Daoy (cell line): ENCODE measurements at places on chromosomes 13 and 19. TPM values are rescaled to one million over a fixed set of nuclear protein-coding genes. Genes with fewer than 3 reads are reported as not detected.
A peak's percentile ranks its signal among the peaks of the same experiment; 100 is the strongest.

GRCh38 chr13:38951525-38952313 is 38.9 kb downstream of the STOML3 start:
- DNase-seq = no peak

GRCh38 chr13:76214001-76214400 is 577.9 kb downstream of the LMO7 start:
- DNase-seq = no peak

- DNase-seq = peak; percentile 44
Measured at GRCh38 chr19:33905473-33905936, 108.8 kb downstream of the KCTD15 start.

- DNase-seq = no peak
Measured at GRCh38 chr19:36051637-36052036, 2.4 kb downstream of the THAP8 start.

GRCh38 chr19:58351558-58351878 is 1.8 kb downstream of the A1BG start:
- DNase-seq = no peak

DNA sequence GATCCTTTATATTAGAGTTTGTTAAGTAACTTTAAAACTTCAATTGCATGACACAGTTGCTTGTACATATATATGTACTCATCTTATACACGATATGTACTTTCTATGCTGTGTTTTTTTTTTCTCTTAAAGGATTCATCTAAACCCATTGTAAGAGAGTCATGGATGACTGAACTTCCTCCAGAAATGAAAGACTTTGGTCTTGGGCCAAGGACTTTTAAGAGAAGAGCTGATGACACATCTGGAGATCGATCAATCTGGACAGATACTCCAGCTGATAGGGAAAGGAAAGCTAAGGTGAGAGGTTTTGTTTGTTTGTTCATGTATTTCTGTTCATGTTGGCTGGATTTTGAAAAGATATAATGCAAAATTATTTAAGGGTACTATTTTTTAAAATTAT is 26.0 kb downstream of the GPALPP1 start:
- DNase-seq = no peak

- no peak for DNase-seq
Measured at GRCh38 chr13:104065328-104065727, 999.1 kb upstream of the SLC10A2 start.

DNA sequence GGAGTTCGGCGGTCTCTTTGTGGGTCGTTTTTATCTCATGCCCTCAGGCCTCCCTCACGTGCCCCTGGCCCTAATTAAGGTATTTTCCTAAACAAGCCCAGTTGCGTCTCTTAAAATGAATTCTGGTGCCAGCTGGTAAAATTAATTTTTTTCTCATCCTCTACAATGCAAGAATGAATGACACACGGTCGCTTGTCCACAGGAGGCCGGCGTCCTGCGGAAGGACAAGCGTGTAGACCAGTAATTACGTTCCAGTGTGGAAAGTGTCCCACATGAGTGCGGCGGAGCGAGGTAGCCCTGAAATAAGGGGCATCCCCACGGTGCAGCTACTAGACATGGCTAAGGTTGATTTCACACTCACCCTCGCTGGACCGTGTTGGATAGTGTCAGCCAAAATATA is 34.5 kb upstream of the NDUFS7 start:
- DNase-seq = no peak

DNA sequence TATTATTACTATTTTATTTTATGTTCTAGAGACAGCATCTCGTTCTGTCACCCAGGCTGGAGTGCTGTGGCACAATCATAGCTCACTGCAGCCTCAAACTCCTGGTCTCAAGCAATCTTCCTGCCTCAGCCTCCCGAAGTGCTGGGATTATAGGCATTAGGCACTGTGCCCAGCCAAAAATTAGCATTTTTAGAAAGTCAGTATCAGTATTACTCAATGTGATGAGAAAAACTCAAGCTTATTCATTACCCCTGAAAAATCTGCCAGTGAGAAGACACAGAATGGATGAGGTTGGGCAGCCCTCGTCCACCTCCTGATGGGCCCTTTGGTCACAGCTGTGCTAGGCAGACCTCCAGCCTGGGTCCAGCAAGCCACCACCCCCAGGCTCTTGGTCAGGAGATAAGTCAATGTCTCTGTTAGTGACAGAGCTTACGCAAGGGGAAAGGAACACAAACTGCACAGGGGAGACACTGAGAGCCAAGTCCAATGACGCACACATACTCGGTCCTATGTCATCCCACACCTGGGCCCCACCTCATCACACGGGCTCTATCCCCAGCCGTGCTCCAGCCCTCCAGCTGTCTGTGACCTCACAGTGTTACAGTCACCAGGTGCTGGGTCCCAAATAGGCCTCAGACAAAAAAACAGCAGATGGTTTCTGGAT is 19.8 kb downstream of the PEPD start:
- no peak for DNase-seq

GRCh38 chr13:51734786-51735185 is 69.2 kb downstream of the DHRS12 start:
- DNase-seq = no peak

GRCh38 chr13:60893801-60894200 is 496.8 kb downstream of the TDRD3 start:
- no peak for DNase-seq

DNA sequence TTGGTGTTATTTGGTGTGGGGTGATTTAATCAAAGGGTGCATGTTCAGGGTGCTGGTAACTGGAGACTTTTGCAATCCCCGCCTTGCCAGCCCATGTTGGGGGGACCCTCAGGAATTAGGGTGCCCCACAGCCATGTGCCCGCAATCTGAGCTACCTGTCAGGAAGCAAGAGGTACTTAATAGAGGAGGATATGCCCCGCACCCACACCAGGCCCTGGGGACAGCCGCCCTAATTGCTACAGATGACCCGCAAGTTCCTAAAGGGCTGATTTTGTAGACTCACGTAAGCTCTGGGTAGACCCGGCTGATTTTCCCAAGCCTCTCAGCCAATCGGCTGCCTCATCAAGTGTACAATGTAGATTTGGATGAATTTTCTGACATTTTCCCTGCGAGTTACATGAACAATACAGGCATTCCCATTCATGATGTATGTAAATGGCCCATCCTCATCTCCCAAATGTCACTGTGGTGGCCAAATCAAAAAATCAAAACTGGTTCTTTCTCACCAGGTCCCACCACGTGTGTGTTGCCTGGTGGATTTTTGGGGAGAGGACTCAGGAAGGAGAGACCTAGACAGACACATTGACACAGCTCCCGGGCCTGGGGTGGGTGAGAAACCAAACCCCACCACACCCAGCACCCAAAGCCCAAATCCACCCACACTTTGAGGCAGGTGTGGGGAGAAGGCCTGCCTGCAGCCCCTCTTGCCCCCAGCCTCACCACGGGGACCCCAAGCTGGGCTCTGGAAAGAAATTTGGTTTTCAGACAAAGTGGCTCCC is 119.2 kb upstream of the SPACA7 start:
- DNase-seq = no peak

GRCh38 chr13:111570911-111571310 is 250.5 kb downstream of the TEX29 start:
- no peak for DNase-seq

DNA sequence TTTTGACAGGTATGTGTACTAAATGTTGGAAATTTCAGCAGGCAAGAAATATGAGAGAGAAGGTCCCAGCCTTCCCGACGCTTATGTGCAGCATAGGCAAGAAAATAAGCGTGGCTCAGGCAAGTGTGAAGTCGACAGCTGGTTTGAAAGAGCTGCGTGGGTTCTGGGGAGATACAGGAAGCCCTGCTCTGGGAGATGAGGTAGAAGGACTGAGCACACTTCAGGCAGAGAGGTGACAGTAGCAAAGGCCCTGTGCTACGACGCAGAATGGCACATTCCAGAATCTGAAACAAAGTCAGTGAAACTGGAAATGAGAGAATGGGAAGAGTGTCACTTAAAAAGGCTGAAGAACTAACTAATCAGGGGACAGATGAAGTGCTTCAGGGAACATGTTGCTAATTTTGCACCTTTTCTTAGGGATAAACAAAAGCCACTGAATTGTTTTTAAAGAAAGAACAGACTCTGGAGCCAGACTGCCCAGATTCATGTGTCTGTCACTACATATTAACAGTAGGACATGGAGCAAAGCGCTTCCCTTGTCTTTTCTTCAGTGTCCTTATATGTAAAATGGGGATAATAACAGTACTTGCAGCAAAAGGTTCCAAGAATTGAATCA is 160.1 kb downstream of the SPRY2 start:
- DNase-seq = no peak

GRCh38 chr13:40940841-40941240 is 78.3 kb downstream of the ELF1 start:
- DNase-seq = no peak

DNA sequence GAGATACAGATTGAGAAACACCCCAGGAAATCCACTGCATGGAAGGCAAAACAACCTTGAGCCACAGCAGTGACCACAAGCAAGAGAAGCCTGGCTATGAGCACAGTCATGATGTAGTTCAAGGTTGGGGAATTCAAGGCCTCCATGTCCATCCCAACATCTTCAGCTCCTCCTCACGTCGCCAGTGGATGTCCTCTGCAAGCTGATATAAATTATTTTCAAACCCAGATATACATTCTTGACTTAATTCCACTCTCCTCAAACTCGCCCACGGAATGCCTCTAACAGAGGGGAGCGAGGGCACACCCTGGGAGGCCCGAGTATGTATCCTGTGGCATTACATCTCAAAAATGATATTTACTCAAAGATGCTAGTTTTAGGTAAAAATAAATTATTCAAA is 105.5 kb downstream of the SHISA2 start:
- DNase-seq = no peak

DNA sequence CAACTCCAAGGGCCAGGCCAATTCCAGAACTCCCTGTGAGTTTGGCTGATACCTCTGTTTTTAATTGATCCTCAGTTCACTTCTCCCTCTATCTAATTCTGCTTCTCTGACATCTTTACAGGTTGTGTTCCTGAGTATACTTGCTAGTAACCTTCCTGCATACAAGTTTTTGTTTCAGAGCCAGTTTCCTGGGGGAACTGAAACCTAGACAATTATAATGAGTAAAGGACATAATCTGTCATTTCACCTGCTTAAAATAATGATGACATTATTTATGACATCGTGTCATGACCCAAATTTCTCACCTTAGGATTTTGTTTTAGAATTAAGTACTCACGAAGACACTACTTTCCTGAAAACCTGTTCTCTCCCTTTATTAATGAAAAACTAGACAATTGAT is 12.5 kb upstream of the MYCBP2 start:
- no peak for DNase-seq

GRCh38 chr19:3084943-3085342 is 9.2 kb upstream of the GNA11 start:
- DNase-seq = no peak

GRCh38 chr13:100443998-100444328 is 144.6 kb downstream of the GGACT start:
- DNase-seq = peak; percentile 5

- peak; percentile 36 for DNase-seq
Measured at GRCh38 chr19:19209372-19209771, 2.4 kb upstream of the NCAN start.

- DNase-seq = no peak
Measured at GRCh38 chr13:28744656-28745055, 25.9 kb upstream of the SLC46A3 start.

- peak; percentile 63 for DNase-seq
Measured at GRCh38 chr19:33302974-33303790, 848 bp upstream of the CEBPA start.

DNA sequence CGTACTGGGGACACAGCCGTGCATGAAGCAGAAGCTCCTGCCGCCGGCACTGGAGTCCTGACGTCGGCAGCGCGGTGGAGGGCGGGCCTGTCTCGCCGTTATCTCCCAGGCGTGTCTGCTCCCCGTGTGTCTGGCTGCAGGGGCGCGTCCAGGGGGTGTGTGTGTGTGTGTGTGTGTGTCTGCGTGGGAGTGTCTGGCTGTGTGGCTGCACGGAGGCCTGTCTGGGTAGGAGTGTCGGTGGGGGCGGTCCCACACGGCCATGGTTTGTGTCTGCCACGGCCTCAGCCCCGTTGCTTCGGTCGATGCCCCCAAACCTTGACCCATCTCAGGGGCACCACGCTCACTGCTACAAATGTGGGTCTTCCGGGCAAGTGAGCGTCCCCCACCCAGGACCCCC is 18.3 kb downstream of the ARID3A start:
- no peak for DNase-seq

DNA sequence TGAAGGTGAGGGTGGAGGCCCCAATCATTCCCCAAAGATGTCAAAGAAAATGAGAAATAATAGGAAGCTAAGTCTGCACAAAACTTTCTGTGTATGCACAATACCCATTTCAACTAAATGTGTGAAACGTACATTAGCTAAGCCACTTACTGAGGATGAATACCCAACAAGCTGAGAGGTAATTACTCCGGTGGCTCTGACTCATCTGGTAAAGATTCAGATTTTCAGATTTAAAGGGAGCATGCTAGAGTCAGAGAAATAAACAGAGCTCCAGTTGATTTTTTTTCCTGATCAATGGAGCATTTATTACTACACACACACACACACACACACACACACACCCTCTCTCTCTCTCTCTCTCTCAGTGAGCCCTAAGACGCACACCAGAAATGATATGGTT is 194.8 kb upstream of the ARGLU1 start:
- no peak for DNase-seq

DNA sequence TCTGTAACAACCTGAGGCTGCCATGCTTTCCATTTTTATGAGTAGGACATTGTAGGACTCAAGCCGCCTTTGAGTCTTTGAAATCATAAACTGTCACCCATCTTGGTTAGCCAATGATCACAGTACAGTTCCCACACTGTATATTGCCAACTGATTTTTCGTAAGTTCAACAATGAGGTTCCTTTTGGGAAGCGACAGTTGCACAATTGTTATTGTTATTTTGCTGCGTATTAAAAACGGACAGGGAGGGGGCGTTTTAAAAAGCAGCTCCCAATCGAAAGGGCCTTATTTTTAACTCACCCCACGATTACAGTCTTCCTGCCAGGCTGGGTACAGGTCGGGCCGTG is 601 bp downstream of the SLC46A3 start:
- DNase-seq = no peak

- DNase-seq = peak; percentile 27
Measured at GRCh38 chr13:19587635-19588300, 26.4 kb upstream of the TPTE2 start.

LILRA1 gene
- not detected in 2 replicates for total RNA-seq

CDX2 gene
- not detected in 2 replicates for total RNA-seq

SEMA6B gene
- total RNA-seq = 2.3 and 3.2 TPM in 2 replicates

DCUN1D2 gene
- total RNA-seq = 8.2 and 13.8 TPM in 2 replicates

EDNRB gene
- 1.5 and 2.1 TPM in 2 replicates for total RNA-seq

SYT3 gene
- total RNA-seq = 0.36 and 1.4 TPM in 2 replicates

NUDT15 gene
- 42.1 and 56.9 TPM in 2 replicates for total RNA-seq

ZNF878 gene
- total RNA-seq = 0.57 TPM in 1 of 2 replicates, not detected in the other

PLK5 gene
- total RNA-seq = not detected in 2 replicates
